ENCODE measurements at places on chromosomes 2 and 18.

DNA sequence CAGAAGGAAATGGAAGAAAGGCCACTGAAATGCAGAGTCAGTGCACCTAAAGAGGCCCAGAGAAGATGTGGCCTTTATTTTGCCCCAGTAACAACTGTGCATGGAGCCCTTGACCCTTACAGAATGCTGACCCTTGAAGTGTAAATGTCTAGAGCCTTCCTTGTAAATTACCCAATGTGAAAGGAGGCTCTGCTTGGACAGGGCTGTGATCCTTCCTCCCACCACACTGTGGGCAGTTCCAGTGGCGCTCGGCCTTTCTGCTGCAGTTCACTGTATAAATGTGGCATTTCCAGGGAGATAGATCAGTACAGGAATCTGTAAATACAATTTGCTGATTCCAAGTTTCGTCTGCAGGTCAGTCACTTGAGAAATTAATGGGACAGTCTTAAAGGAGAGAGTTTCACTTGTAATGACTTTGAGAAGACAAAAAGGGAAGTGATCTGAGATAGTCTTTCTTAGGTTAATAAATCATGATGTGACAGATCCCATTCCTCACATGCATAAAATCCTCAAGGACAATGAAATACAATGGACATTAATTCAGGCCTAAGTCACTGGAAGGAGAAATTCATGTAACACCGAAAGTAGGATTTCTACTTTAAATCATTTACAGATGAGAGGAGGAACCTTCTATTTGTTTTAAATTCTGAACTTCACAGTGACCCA lies 133.8 kb upstream of the LMAN1 start:
- DNase-seq, result no peak

DNA sequence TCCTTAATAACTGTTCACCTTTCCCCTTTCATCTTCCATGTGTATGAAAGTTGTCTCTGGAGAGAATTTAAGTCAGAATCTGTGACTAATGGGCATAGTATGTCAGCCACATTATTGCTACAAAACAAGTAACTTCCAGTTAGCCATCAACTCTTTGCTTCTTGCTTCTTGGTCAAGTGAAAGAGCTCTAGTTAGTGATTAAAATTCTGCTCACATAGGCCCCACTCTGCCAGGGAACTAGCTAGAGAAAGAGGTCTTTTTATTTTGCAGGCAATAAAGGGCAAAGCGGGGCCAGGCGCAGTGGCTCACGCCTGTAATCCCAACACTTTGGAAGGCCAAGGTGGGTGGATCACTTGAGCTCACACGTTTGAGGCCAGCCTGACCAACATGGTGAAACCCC lies 64.6 kb downstream of the COLEC12 start:
- no peak for DNase-seq

DNA sequence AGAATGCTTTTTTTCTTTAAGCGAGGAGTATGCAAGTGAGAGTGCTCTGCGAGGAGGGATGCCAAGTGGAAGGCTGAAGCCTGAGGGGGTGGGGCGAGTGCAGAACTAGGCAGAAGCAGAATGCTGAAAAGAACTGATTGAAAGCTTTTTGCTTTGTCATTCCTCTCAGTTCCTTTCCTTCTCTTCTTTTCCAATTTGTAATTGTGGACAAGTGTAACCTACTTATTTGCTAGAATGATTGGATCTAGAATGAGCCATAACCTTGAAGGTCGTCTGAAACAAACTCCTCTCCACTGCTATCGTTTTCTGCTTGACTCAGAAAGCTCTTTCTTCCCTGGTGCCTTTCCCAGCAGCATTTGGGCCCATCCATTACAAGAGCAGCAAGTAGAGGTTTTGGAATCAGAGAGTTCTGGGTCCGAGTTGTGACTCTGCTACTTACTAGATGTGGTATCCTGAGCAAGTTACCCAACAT lies 115.3 kb downstream of the METTL8 start:
- DNase-seq, result no peak

DNA sequence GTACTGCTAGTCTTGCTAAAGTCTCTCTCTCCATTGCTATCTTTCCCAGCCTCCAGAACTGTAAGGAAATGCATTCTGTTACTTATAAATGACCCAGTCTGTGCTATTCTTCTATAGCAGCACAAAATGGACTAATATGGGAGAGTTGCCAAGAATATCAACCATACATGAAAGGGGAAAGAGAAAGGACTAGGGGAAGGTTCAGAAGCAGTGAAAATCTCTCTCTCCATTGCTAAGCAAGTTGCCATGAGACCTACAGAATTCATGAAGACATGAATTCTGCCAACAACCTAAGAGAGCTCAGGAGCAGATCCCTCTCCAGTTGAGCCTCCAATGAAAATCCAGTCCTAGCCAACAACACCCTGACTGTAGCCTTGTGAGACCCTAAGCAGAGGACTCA lies 3.6 kb upstream of the TRABD2A start:
- no peak for DNase-seq

GRCh38 chr18:50388988-50389387 lies 14.1 kb downstream of the SKA1 start:
- DNase-seq, result no peak

- no peak for DNase-seq
Measured at GRCh38 chr2:161983331-161983651, 90.7 kb downstream of the DPP4 start.

- no peak for DNase-seq
Measured at GRCh38 chr2:149954981-149955600, 367.5 kb upstream of the MMADHC start.

GRCh38 chr2:119174216-119174992 lies 15.9 kb upstream of the C1QL2 start:
- DNase-seq, result peak; percentile 57

- no peak for DNase-seq
Measured at GRCh38 chr2:230575642-230576324, 136.9 kb upstream of the CAB39 start.

GRCh38 chr2:96665083-96665569 lies 22.6 kb downstream of the FER1L5 start:
- DNase-seq, result no peak

GRCh38 chr18:39596221-39596620 lies 2030.6 kb upstream of the CELF4 start:
- no peak for DNase-seq

GRCh38 chr18:75157381-75157780 lies 51.6 kb downstream of the PTGR3 start:
- no peak for DNase-seq

DNA sequence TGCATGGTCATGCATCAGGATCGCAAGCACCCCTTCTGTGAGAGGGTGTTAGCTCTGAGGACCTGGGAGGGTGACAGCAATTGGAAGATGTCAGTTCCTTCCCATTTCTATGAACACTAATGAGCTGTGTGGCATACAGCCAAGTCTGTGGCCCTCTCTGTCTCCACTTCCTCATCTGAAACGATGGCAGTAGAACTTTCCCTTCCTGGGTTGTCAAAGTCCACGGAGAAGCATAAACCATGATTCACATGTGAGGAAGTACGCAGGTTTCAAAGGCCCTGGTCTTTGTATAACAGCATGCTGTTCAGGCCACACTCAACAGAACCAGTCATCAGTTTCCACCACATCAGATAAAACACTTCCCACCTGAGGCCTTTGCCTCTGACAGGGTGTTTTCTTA lies 167.4 kb upstream of the RAB6C start:
- DNase-seq, result no peak

DNA sequence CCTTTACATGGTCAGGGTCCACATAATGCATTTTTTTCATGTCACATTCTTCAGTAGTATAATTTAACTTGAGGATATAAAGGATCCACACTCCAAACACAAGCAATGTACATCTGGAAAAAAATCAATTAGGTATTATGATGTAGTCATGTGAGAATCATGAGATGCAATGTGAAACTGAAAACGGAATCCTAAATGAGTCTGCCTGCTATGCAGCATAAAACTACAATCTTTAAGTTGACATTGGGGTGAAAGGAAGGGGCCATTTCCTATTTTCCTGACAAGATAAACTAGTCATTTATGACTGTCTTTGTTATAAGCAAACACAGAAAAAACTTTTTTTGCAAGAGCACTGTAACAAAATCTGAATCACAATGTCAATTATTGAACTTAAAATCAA lies 27.6 kb downstream of the ST3GAL5 start:
- DNase-seq, result no peak

GRCh38 chr2:182642328-182642727 lies 73.7 kb upstream of the DNAJC10 start:
- DNase-seq, result no peak

GRCh38 chr2:231726276-231726675 lies 18.0 kb downstream of the PTMA start:
- no peak for DNase-seq

- DNase-seq, result no peak
Measured at GRCh38 chr2:100898035-100898665, 78.2 kb downstream of the NPAS2 start.

DNA sequence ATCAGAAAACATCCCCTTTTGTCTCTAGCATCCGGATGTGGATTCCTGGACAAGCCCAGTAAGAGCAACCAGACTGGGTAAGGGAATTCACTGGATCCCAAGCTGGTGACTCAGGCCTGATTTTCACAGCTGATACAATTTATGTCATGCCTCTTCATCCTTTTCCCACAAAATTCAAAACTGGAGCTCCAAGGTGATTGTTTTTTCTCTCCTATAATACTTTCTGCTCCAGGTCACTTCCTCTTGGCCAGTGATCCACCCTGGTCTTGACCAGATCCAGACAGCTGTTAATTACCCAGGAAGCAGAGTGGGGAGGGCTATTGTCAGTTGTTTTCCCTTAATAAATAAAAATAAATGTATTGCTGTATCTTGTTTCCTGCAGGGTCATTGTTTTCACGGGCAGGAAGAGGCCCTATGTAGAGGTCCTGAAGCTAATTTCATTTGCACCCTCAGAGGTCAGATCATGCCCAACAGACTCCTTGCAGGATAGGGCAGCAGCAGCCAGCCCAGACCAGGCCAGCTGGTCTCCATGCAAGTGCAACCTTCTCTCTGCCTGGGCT lies 57.6 kb downstream of the EVA1A start:
- DNase-seq, result no peak

DNA sequence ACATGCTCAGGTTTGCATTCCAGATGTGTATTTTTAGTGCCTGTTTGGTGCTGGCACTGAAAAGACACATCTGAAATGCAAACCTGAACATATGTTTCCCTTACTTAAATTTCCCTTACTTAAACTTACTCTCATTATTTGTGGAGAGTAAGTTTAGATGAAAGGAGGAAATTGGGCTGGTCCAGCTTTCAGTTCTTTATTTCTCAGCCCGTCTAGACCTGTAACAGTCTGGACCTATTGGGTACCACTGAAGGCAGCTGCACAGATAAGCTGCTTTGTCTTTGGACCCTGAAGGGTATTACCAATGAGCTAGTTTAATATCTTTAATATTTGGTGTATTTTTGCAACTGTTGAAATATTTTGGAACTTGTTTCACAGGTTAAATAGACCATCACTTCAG lies 17.0 kb upstream of the DSG3 start:
- DNase-seq, result no peak

GRCh38 chr18:305003-305501 lies 37.2 kb upstream of the THOC1 start:
- DNase-seq, result no peak

DNA sequence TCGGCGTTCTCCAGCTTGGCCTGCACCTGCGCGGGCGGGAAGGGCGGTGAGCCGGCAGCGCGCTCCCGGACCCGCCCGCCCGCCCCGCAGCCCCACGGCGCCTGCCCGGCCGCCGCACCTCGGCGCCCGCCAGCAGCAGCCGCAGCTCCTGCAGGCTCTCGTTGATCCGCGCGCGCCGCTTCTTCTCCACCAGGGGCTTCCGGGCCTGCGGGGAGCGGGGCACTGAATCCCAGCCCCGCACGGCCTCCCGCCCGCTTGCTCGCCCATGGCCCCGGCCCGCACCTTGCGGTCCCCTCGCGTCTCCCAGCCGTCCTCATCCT lies 335 bp downstream of the HES6 start:
- DNase-seq, result no peak

GRCh38 chr2:241999184-241999583 lies 129.7 kb downstream of the RTP5 start:
- no peak for DNase-seq

- no peak for DNase-seq
Measured at GRCh38 chr18:76263046-76264005, 231.7 kb downstream of the ZNF516 start.

DNA sequence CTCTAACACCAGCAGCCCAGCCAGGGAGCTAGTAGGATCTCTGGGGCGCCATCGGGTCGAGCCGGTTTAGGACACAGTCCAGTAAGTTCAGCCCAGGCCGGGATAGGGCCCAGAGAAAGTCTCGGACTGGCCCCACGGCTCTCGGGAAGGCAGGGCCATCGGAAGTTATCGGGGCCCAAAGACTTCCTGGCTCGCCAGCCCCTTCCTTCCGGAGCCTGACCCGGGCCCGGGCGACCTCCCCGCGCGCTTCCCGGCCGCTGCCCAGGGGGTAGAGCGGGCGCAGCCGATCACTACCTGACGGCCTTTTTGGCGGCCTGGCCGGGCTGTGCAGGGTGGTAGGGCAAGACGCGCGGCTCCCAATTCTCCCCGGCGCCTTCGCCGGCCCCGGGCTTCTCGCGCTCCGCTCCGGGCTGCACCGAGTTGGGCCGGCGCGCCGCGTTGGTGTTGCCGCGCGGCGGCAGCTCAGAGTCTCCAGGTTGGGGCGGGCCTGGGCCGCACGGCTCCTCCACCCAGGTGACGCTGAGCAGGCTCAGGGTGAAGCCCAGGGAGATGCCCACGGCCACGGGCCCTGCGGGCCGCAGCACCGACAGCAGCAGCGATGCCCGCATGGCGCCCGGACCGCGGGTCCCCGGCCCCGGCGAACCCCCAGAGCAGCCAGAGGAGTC lies 546 bp downstream of the CHPF start:
- DNase-seq, result peak; percentile 46

DNA sequence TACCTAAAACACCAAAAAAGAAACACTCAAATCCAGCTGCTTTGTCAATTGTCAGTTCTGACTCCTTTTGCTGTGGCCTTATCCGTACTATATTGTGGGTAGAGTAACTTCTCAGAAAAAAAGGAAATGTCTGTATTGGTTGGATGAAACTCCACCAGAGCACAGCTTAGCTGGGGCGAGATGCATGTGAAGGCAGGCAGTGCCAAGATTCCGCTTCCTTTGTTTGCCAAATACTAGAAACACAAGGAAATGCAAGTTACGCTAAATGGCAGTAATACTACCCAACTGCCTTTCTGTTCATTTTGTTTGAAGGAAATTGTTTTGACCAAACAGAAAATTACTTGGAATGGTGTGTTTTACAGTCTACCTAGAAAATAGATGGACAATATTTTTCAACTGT lies 10.0 kb downstream of the KLF11 start:
- no peak for DNase-seq

DNA sequence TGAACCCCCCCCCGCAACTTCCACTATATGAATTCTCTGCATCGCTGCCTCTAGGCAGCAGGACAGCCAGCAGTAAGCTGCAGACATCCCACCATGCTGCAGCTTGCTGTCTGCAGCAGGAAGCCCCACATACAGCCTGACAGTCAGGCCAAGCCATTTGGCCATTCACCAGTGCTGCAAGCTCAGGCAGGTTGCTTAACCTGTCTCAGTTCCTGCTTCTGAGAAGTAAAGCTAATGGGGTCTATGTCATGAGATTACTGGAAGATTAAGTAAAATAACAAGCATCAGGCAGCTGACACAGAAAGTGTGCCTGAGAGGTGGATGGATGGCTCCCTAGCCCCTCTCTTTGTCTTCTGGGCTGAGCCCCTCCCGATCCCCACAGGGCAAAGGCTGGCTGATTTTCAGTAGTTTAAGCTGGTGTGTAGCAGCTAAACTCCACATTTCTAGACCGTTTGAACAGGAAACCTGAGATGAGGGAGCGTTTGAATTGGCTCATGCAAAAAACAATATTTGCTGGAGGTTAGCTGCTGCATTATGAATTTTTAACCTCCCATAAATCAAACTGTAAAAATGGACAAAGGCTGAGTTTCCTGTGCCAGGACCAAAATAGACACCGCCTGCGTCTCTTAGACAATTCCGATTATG lies 193.8 kb upstream of the ARL4C start:
- DNase-seq, result no peak

- no peak for DNase-seq
Measured at GRCh38 chr2:238434846-238435751, 8.4 kb downstream of the ASB1 start.
